ENCODE measurements at places on chromosomes 6 and 20.

GRCh38 chr20:43744966-43745730 lies 18.3 kb upstream of the GTSF1L start:
- no peak for DNase-seq

GRCh38 chr20:34987288-34988190 lies 31.9 kb downstream of the MYH7B start:
- no peak for DNase-seq

DNA sequence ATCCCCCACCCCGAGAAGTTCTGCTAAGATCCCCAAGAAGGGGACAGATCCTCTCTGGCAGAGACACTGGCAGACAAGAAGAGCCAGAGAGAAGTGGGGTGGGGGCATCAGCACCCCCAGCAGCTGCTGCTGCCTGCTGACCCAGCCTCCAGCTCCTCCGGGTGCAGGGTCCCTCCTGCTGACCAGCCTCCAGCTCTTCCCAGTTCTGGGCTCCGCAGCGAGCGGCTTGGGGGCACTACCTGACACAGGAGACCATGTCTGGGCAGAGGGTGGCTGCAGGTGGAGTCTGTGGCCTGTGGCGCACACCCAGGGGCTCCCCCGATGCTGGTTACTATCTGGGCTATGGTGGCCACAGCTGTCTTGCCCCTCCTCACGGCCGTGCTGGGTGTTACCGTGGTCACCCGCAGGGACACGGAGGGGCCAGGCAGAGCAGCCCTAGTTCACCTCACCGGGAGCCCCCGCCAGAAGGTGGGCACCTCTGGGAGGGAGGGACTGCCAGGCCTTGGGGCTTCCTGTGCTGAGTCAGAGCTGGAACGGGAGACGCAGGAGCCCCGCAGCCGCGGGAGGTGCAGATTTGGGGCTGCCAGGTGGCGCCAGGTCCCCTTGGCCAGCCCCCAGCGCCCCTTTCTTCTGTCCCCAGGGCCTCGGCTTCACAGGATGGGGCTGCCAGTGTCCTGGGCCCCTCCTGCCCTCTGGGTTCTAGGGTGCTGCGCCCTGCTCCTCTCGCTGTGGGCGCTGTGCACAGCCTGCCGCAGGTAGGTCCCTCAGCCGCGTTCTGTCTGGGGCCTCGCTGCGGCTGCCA lies 630 bp downstream of the LIME1 start:
- DNase-seq, result peak; percentile 43

DNA sequence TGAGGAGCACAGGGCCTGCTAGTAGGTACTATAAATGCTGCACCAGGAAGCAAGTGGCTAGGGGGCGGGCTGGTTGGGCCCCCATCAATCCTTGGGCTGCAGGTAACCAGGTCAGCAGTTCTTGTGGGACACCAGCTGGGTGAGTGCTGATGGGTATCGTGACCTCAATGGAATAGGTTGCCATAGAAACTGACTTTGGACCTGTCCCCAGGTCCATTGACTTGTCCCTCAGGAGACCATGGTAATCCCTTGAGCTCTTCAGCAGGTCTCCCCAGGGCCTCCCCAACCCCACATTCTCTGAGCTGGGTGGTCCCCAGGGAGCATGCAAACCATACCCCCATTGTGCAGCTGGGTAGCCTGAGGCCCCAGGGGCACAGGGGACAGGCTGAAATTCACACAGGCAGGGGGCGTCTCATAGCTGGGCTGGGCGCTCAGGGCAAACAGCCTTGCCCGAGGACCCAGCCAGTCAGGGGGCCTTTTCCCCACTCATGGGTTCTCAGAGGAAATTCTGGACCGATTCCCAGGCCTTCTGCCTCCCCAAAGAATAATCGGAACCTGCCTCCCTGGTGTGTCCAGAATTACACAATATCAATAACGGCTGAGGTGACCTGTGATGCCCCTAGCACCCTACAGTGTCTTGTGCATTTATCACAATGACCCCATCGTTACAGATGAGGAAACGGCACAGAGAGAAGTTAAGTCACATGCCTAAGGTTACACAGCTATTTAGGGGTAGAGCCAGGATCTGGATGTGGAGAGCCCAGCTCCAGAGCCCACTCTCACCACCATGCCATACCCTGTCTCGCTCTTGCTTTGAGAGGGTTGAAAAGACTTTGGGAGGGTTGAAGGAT lies 35.9 kb downstream of the SRC start:
- no peak for DNase-seq

- DNase-seq, result no peak
These were observed 31.8 kb upstream of the NT5E start for GRCh38 chr6:85418059-85418458.

GRCh38 chr6:116439522-116440051 lies 21.6 kb upstream of the CALHM6 start:
- no peak for DNase-seq

- no peak for DNase-seq
These were observed 101.6 kb downstream of the DST start for GRCh38 chr6:56541030-56541600.

DNA sequence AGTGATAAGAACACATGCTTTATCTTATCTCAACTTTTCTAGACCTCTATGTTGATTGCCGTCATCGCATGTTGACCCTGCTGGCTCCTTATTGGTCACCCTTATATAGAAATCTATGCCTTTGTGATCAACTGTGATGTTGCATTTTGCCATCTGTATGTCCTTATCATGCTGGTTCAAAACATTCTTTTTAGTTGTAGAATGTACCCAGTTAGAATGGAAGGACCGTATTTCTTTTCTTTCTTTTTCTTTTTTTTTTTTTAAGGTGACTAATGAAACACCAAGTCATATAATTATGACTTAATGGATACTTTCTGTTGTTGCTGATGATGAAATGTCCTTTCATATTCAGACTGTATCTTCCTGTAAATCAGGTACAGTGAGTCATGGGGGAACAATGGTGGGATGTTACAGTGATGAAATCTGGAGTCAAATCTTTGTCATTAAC lies 145.9 kb upstream of the CITED2 start:
- DNase-seq, result no peak

DNA sequence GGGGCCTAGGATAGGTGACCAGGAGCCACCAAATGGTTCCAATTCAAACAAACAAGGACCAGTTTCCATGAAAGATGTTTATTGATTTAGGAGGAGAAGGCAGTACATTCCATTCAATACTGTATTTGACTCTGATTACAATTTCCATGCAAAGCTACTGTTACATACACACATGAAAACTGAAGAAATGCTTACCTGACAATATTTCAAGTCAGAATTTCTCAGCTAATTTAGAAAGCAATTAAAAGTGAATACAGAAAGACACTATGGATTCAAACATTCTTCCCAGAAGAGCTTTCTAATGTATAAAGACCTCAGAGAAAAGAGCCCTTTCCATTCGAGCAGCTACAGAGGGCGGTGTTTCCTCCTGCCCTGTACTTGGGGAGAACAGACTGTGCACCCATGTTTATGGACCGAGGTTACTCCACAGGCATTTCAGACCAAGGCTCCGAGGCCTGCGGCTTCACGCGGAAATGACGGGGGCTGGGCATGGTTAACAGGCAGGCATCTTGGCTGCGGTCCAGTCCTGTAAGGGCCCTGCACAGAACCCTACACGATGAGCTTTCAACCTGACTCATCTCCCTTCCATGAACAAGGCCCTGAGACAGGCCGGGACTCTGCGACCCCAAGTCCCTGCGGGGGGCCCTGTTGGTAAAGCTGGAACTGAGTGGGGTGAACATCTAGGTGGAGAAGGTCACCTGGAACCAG lies 25.7 kb upstream of the TCFL5 start:
- no peak for DNase-seq

DNA sequence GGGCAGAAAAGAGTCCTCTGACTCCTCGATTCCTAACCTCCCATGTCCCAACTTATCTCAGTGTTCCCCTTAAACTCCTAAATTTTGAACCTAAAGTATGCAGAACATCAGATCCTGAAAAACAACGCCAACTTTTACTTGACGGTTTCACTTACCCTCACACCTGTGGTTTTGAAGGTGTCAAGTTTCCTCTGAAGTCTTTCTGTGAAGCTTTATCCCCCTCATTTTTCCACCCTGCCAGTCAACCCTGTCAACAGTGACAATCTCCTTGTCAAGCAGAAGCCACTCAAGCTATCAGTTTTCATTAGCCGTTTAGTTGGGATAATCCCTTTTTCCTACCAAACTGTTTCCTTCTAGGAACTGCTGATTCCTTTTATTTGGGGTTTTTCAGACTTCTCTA lies 245.4 kb upstream of the PREP start:
- DNase-seq, result no peak

- DNase-seq, result no peak
These were observed 49.3 kb downstream of the CD83 start for GRCh38 chr6:14166839-14167238.

DNA sequence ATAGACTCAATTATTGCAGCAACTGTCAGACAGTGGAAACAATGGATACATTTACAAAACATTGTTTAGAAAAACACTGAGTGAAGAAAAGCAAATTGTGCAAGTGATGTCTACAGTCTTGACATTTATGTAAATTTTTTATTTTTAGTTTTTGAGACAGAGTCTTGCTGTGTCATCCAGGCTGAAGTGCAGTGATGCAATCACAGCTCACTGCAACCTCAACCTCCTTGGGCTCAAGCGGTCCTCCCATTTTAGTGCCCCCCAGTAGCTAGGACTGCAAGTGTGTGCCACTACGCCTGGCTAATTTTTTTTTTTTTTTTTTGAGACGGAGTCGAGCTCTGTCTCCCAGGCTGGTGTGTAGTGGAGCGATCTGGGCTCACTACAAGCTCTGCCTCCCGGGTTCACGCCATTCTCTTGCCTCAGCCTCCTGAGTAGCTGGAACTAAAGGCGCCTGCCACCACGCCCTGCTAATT lies 9.7 kb downstream of the CNBD2 start:
- no peak for DNase-seq

DNA sequence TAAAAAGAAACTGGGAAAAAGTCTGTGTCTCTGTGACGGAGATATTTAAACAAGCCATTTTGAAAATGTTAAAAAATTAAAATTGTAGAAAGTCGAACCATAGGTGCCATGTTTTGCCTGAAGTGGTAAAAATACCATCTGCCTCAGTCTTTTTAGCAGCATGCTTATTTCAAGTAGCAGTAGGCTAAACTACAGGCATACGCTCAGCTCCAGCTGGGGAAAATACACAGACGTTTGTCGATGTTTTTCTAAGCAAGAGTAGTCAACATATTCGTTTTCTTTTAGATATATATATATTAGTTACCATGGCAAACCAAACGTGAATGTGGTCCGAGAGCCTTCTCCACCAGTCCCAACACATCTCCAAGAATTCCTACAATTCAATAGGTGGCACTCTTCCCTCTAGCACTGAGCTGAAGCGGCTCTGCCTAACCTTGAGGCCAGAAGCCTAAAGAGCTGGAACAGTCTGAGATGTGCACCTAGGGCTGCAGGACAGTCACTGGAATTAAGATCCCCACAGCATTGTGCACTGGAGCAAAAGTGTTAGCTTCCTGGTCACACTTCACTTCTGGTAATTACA lies 70.2 kb upstream of the BEND3 start:
- no peak for DNase-seq

- no peak for DNase-seq
These were observed 123.1 kb upstream of the CDYL start for GRCh38 chr6:4653141-4653540.

DNA sequence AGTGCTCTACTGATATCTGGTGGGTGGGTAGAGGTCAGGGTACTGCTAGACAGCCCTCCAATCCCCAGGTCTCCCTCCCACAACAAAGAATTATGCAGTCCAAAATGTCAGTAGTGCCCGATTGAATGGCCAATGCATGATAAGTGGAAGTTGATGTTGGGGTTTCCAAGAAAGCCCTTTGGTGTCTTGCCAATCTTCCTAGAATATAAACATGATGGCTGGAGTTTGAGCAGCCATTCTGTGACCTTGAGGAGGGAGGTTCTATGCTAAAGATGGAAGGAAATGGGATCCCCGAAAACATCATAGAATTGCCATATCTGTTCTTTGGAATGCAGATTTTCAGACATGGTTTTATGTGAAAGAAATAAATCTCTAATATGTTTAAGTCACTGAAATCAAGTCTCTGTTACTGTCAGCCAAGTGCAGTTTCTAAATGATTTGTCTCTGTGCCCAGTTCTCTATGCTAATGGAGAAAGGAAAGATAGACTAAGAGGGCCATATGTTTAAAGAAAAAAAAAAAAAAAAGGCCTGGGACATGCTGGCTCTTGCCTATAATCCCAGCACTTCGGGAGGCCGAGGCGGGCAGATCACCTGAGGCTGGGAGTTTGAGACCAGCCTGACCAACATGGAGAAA lies 32.8 kb upstream of the PTPN1 start:
- DNase-seq, result no peak

All from activated CD8-positive, alpha-beta memory T cell treated with anti-CD3 and anti-CD28 coated beads for 1 hour (primary cell).